ENCODE measurements at places on chromosomes 4 and X.

DNA sequence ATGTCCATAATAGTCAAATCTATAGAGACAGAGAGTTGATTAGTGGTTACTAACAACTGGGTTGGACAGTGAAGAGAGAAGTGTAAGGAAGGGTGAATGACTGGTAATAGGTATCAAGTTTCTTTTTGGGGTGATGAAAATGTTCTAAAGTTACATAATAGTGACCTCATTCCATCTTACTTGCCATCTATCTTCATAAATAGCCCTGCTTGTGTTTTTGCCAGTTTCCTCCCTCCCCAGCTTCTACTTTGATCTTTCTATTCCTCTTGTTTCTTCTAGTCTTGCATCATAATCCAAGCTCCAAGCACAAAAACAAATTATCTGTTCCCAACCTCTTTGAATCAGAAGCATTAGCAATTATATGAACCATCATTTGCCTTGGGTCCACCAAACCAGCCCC is 40.2 kb upstream of the TET2 start:
- no peak for DNase-seq

GRCh38 chrX:111244235-111244750 is 26.0 kb downstream of the CAPN6 start:
- DNase-seq = no peak

DNA sequence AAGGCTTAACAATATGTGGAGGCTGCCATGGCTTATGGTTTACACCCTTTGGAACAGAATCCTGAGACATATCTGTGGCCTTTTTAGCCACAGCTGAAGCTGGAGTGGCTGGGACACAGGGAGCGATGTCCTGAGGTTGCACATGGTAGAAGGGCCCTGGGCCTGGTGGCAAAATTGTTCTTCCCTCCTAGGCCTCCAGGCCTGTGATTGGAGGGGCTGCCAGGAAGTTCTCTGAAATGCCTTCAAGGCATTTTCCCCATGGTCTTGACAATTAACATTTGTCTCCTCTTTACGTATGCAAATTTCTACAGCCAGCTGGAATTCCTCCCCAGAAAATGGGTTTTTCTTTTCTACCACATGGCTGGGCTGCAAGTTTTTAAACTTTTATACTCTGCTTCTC is 39.1 kb upstream of the MAGEA8 start:
- no peak for DNase-seq

DNA sequence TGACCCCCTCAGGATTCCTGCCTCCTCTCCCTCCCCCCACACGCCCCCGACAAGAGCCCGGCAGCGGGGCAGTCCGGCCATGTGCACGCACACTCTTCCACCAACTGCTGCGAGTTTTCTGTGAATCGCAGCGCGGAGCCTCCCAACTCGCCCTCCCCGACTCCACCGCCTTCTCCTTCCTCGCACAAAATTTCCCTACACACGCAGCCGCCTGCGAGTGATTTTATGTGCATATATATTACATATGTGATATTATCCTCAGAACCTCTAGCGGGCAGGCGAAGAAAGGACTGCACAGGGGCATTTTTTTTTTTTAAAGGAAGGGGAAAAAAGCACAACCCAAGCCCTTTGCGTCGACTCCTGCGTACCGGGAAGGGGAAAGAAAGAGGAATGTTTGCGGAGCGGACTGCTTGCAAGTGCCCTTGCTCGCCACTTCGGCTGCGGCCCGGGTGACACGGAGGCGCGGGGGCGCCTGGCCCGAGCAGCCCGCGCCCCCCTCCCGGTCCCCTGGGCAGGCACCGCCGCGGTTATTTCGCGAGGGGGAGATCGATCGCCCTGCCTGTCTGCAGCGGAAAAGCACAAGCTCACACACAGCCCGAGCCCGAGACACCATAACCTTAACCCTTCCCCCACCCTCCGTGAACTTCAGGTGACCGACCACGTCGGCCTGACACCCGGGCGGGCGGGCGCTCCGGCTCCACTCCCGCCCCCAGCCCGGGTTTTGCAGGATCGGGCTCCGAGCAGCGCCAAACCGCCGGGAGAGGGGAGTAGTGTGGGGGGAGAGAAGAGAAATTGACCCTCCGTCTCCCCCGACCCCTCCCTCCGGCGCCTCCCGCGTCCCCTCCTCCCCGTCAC is 2.3 kb downstream of the ZNF827 start:
- DNase-seq = peak; percentile 37

GRCh38 chr4:119735165-119735651 is 106.6 kb upstream of the PDE5A start:
- no peak for DNase-seq

- DNase-seq = no peak
Measured at GRCh38 chrX:99137488-99137887, 1272.6 kb downstream of the PCDH19 start.

GRCh38 chr4:113356453-113356852 is 307.0 kb downstream of the ANK2 start:
- no peak for DNase-seq

GRCh38 chrX:17654116-17654515 is 83.2 kb upstream of the SCML1 start:
- DNase-seq = peak; percentile 11

GRCh38 chr4:183035726-183036415 is 63.2 kb upstream of the WWC2 start:
- no peak for DNase-seq

DNA sequence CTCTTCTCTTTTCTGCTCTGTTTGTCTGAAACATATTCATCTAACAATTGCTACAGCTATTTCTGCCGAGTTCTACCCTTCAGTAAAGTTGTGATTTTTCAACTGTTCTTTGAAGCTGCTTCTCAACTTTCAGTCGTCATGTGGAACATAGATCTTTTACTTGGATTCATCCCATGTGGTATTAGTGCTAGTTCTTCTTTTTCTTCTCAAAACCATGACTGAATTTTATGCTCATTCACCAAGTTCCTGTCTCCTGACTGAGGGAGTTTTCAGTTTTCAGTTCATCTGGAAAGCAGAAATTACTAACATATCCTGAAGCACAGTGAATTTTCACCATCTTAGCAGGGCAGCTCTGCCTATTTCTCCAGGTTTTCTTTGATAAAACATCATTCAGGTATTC is 12.1 kb downstream of the ACSL4 start:
- DNase-seq = no peak

Data from activated CD8-positive, alpha-beta memory T cell treated with anti-CD3 and anti-CD28 coated beads for 4 hours (primary cell).